Immature natural killer cell (primary cell): ENCODE measurements at places on chromosomes 5 and 9.

- DNase-seq, result no peak
These were observed 53.8 kb upstream of the EDIL3 start for GRCh38 chr5:84438456-84438855.

GRCh38 chr9:98129451-98129881 lies 10.4 kb upstream of the TRIM14 start:
- DNase-seq, result no peak

DNA sequence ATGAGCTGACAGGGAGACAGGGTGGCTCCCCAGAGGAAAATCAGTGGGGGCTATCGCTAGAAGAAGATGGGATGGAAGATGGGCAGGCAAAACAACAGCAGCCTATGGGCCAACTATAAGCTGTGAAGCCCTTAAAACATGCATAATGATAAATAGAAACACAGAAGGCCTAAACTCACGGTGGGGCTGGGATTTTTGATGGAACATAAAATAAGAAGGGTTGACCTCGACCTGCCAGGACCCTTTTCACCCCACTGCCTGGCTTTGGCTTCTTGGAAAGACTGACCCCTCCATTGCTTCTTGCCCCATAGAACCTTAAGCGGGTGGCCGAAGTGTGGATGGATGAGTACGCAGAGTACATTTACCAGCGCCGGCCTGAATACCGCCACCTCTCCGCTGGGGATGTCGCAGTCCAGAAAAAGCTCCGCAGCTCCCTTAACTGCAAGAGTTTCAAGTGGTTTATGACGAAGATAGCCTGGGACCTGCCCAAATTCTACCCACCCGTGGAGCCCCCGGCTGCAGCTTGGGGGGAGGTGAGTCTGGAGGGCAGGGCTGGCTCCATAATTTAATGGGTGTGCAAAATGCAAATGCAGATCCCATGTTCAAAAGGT lies 36.5 kb upstream of the SAP30L start:
- no peak for DNase-seq

DNA sequence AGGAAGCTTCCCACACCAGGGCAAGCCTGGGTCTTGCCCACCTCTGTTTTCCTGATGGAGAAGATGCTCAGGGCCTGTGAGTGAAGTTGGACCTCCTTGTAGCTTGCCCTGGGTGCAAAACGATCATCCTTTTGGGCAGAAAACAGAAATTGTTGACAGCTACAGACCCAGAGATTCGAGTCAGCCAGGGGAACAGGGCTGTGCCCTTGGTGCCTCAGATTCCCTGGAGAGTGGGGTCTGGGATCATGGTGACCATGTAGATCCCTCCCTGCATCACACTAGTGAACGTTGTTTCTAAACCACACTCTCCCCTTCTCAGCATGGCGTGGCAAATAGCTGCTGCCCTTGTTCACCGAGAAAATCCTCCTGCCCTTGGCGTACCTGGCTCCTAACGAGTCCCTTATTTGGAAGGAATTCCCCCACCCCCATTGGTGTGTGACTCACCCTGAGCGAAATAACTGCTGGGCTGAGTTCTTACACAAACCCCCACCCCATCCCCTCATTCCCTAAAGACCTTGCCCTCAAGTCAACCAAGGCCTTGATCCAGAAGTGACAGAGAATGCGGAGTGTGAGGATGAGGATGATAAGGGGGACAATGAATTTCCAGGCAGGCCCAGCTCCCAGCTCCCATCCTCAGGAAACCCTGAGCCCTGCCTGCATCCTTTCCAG lies 1.1 kb upstream of the DCANP1 start:
- DNase-seq, result no peak

GRCh38 chr5:124979251-124979650 lies 232.8 kb upstream of the ZNF608 start:
- DNase-seq, result no peak

DNA sequence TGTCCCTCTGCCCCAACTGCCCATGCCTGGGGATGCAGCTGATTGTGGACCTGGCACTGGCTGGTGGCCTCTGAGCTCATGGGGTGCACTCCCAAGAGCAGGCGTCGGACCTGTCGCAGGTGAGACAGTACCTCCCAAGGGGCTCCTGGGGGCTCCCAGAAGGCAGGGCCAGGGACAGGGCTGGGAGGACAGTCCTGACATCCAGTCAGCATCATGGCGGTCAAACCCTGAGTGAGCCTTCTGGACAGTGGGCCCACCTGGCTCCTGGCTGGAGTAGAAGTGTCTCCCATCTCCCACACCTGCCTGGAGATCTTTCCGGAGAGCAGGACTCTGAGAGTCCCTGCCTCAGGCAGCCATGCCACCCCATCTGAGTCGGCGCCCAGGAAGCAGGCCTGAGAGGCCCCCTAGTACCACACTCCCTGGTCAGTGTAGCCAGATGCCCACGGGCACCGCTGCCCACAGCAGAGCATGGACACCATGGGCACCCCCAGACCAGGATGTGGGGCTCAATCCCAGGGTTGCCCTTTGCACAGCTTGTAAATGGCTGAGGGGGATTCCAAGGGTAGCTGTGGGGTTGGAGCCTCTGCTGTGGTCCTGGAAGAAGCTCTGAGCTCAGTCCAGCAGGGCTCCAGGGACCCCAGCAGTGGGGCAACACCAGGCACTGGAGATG lies 6.6 kb downstream of the LCN9 start:
- DNase-seq, result no peak

GRCh38 chr5:134048864-134049263 lies 44.1 kb upstream of the VDAC1 start:
- no peak for DNase-seq
